ENCODE measurements at places on chromosomes 3 and 15.

DNA sequence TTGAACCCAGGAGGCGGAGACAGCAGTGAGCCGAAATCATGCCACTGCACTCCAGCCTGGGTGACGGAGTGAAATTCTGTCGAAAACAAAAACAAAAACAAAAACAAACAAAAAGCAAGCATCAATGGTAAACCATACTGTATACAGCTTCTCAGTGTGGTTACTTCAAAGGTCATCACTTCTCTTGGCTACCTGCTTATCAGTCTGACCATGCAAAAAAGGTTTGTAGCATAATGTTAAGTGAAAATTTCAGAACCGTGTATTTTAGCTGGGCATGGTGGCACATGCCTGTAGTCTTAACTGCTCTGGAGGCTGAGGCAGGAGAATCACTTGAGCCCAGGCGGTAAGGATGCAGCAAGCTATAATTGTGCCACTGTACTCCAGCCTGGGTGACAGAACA, 4.2 kb downstream of the UBXN7 start:
- no peak for DNase-seq

GRCh38 chr3:143311096-143311495, 191.5 kb downstream of the CHST2 start:
- no peak for DNase-seq

DNA sequence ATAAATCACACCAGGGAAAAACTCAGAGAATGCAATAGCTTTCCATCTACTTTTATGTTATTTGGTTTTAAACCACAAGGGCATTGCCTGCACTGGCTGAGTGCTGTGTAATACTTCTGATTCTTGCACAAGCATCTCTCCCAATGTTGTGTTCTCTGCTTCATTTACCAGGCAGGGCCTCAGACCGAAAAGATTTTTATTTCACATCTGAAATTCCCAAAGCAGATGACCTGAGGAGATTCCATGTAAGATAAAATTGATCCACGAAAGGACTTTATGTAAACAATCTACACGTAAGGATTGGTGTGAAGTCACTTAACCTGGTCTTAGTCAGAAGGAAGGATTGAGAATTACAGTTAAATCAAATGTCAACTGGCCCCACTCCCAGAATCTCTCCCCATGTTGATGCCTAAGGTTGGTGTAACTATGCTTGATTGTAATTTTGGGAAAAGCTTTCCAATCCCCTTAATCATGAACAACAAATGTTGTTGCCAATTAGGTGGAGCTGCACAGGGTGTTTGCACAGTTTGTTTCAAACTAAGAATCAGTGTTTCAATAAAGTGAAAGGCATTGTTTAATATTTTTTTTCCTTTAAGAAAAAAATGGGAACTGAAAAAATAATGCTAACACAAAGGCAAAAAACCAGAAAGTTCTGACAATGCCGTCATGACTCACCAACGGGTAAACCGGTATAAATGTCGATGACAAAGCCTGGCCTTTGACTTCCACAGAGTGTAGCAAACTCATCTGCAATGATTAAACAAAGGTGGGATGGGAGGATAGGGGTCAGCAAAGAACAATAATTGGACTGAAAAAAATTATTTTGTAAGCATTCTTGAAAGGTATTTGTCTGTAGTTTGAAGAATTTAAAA, 128.6 kb downstream of the DUT start:
- peak; percentile 21 for DNase-seq

- DNase-seq, result no peak
Measured at GRCh38 chr15:41042851-41043250, 73.2 kb downstream of the INO80 start.

DNA sequence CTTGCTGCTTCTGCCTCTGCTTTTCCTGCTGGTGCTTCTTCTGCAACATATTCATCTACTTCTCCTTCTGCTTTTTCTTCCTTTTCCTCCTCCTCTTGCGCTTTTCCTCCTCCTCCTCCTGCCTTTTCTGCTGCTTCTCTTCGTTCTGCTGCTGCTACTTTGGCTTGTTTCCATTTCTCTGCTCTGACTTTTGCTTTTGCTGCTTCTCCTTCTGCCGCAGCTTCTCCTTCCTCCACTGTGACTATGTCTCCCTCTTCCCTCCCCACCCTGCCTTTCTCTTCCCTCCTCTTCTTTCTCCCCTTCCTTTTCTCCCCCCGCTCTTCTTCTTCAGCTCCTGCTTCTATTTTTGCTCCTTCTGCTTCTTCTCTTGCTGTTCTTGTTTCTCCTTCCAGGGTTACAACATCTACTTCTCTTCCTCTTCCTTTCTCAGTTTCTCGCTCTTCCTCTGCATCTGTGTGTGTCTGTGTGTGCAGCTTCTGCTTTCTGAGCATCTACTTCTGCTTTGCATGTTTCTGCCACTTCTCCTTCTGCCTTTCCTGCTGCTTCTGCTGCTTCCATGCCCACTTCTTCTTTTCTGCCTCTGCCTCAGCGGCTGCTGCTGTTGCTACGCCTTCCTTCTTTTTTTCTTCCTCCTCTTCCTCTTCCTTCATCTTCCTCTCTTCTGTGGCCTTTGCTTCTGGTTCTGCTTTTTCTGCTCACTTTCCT, 51.4 kb downstream of the FAM43A start:
- peak; percentile 91 for DNase-seq

- DNase-seq, result peak; percentile 15
Measured at GRCh38 chr3:153165261-153165681, 3.2 kb downstream of the RAP2B start.

DNA sequence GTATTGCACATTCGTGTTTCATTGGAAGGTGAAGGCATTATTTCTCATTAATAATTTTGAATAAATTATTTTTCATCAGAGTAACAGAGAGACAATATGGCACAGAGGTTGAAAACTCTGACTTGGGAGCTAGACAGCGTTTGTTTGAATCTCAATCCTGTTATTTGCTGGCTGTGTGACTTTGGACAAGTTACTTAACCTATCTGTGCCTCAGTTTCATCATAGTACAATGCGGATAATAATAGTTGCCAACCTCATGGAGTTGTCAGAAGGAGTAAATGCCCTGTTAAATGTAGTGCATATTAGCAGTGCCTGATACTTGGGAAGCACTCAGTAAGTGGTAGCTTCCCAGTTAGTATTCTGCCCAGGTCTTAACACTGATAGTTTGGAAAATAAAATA, 151.7 kb downstream of the SPATA16 start:
- no peak for DNase-seq

DNA sequence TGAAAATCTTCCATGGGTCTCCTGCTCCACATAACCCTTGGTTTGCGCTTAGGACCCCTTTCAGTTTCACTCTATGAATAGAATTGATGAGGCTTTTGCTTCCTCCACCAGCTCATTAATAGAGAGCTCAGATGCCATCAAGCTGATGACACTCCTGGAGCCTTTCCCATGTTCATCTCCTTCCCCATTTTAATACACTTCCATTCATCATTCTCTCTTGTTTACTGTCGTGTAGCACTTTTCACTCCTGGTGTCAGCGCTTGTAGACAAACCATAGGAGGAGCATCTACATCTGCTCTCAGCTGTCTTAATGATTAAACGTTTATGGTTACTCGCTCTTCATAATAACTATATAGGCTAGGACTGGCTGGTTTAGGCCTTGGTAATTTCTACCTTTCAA, 363.5 kb downstream of the EPHB1 start:
- DNase-seq, result no peak

DNA sequence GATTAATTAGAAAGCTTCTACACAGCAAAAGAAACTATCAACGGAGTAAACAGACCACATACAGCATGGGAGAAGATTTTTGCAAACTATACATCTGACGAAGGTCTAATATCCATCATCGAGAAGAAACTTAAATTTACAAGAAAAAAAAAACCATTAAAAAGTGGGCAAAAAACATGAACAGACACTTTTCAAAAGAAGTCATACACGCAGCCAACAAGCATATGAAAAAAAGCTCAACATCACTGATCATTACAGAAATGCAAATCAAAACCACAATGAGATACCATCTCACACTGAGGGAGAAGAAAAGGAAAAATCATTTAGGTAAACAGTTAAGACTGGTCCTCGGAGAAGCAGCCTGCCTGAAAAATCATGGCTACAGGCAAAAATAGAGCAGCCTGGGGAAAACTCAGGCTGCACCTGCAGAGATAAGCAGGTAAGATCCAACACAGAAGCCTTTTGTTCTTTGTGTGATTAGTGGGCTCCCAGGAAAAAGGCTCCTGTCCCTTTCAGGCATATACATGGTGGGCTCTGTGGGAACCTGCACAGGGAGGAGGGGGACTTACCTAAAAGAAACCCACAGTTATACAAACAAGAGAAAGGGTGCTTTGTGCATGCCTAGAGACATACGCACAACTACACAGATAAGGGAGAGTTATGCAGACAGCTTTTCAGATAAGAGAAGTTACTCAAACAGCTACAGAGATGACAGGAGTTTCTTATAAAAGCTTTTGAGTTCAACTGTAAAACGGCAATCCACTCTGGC, 49.3 kb downstream of the C3orf70 start:
- no peak for DNase-seq

DNA sequence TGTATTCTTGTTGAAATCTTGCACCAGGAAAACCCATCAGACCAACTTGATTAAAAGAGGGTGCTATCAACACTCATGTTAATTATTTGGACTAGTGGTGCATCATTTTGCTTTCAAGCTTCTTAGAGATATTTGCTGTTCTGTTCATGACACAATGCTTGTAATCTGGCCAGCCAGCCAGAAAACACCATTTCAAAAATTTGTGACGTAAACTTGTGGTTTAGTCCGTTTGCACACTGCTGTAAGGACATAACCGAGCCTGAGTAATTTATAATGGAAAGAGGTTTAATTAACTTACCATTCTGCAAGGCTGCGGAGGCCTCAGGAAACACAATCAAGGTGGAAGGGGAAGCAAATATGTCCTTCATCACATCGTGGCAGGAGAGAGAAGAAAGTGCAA, 374.3 kb upstream of the TGFBR2 start:
- DNase-seq, result peak; percentile 31

- peak; percentile 82 for DNase-seq
Measured at GRCh38 chr3:184354121-184354728, 7.2 kb downstream of the CLCN2 start.

GRCh38 chr3:130480736-130481135, 36.2 kb upstream of the COL6A6 start:
- DNase-seq, result no peak

DNA sequence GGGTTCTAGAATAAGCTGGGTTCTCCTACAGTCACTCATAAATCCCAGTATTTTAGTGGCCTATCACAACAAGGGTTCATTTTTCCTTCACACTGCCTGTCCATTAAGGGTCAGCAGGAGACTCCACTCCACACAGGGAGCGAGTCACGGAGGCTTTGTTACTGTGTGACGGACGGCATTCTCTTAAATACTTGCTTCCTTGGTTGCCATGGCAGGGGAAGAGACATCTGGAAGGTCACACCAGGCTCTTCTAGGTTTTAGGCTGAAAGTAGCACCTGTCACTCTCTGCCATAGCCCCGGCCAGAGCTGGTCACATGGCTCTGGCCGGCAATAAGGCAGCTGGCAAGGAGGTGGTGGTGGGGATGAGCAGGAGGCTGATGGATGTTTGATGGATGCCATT, 89.4 kb upstream of the ANKRD34C start:
- DNase-seq, result no peak

DNA sequence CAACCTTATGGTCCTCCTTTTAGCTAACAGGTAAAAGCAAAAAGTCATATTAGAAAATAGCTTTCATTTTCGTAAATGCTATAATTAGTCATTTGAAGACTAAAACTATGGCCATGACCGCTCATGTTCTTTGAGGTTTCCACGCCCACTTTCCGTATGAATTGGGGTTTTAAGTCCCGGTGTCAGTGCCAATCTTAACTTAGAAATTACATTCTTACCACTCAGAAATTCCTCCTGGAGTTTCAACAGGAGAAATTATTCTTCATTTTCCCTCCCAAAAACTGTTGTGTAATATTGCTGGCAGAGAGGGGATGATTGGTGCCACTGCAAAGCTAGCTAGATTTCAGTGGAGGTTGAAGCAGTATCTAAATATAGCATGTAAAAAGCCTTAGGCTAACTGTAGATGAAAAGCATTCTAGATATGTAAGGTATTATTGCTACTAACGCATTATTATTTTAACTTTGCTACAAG, 71.0 kb upstream of the MDFIC2 start:
- DNase-seq, result no peak

- DNase-seq, result no peak
Measured at GRCh38 chr15:68470976-68471375, 39.0 kb upstream of the ITGA11 start.

DNA sequence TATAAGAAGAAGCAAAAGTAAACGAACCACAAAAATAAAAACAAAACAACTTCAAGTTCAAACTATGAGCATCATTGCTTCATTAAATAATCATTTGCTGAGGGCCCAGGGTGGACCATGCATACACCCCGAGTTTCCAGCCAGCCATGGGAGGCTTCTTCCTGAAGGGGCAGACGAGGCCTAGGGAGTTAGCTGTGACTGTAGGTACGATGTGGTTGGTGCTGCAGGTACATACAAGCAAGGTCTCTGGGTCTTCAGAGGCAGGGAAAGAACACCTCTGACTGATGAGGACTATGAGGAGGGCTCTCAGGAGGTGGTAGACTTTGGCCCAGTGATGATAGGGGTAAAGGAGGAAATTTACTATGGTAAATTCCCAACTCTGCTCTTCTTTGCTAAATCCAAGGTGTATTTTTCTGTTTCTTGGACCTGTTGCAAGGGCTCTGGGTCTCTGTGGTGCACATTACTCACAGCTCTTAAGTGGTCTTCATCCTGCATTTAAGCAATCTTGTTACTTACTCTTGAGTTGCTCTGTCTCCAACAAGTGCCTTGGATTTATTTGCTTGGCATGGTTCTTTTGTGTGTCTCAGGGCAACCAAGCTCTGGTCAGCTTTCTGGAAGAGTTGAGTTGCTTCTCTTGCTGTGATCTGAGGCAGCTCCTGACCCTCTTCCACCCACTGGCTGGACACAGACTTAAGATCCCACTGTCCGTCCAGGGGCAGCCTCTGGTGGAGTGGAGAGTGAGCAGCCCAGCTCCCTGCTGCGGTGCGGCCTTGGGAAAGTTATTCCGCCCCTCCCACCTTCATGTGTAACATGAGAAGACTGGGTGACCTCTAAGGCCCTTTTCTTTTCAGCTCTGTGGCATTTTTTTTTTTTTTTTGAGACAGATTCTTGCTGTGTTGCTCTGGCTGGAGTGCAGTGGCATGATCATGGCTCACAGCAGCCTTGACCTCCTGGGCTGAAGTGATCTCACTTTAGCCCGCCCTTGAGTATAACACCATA, 56.1 kb upstream of the KIF23 start:
- no peak for DNase-seq

DNA sequence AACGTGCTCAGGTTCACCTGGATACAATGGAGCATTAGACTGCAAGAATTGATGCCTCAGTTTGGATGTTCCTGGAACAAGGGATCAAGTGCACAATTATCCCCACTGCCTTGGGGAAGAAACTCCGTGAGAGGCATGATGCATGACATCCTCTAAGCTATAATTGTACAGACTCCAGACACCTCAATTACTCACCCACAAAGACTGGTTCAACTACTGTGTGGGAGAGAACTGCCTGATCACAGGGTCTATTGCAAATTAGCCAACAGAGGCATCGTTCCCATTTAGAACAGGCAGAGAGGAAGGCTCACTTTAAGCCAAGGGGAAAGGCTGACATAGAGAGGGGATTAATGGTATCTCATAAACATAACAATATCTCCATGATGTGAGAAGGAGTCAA, 43.5 kb downstream of the ARRDC4 start:
- DNase-seq, result no peak

Data from suppressor macrophage treated with lipopolysaccharide for 1 hour (primary cell).